ENCODE measurements at places on chromosomes 3 and 15.

- DNase-seq = no peak
These were observed 13.2 kb downstream of the AAGAB start for GRCh38 chr15:67241132-67241855.

DNA sequence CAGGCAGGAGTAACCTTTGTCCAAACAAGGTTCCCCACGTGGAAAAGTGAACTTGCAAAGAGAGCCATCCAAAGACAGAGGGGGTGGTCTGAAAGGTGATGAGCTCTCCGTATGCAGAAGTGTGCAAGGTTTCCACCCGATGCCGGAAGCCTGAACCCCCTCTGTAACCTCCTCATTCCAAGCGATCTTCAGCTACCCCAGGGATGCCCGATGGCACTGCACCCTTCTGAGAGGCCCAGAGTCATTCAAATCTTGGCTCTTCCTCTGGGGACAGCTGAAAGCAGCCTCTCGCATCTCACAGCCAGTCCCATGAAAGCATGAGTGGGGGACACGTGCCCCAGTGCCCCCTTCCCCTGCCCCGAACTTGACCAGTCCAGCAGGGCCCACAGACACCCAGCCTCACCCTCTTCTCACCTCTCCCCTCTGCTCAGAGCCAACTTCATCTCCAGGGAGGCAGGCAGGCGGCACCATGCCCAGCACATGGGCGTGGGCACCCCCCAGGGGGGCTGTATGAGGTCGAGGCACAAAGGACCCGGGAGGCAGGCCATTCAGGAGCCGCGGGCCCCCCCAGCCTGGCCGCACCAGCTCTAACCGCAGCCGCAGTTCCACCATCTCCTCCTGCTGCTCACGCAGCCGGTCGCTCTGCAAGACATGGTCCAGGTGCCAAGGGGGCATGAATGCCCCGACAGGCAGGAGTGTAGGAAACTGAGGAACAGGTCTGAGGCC, 8.7 kb downstream of the KIF7 start:
- DNase-seq = no peak

- no peak for DNase-seq
These were observed 10.7 kb upstream of the CYP8B1 start for GRCh38 chr3:42886294-42886822.

- no peak for DNase-seq
These were observed 25.8 kb downstream of the SGO1 start for GRCh38 chr3:20160230-20160629.

DNA sequence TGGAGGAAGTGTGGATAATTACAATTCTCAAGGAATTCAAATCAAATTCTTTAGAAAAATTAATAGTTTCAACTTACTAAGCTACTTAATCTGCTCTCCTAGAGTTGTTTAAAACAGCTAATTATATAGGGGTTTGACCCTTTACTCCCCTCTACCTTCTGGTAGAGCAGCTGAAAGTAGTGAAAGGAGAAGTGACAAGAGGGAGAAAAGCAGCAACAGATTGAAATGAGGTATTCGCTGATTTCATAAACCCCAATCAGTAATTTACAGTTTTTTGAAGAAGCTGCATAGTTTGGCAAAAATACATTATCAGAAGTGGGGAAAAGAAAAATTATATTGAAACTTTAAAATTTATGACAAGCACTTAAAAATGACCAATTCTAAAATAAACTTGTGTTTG, 52.8 kb downstream of the ZMAT3 start:
- no peak for DNase-seq

Measured in NCI-H2081 (cell line).